ENCODE measurements at places on chromosomes 2 and 18. TPM values are rescaled to one million over a fixed set of nuclear protein-coding genes. Genes with fewer than 3 reads are reported as not detected.

The ANKRD30BL gene
- not detected for total RNA-seq

The MEP1B gene
- 32.4 TPM for total RNA-seq

The ASTL gene
- total RNA-seq: 0.95 TPM

DNA sequence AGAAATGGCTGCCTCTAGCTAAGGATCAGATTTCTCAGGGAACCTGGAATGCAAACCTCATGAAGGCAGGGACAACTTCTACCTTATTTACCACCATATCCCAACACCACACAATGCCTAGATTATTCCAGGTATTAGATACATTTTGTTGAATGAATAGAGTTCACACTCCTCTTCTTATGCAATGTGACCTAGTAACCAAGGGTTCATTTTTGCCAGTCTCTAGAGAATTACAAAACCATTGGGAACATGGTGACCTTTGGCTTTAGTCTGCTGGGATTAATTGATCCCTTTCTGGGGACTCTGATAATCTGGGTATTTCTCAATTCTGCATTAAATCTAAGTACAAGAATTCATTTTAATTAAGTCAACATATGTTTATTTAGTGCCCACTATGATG is 35.2 kb upstream of the SERTAD2 start:
- DNase-seq: no peak

DNA sequence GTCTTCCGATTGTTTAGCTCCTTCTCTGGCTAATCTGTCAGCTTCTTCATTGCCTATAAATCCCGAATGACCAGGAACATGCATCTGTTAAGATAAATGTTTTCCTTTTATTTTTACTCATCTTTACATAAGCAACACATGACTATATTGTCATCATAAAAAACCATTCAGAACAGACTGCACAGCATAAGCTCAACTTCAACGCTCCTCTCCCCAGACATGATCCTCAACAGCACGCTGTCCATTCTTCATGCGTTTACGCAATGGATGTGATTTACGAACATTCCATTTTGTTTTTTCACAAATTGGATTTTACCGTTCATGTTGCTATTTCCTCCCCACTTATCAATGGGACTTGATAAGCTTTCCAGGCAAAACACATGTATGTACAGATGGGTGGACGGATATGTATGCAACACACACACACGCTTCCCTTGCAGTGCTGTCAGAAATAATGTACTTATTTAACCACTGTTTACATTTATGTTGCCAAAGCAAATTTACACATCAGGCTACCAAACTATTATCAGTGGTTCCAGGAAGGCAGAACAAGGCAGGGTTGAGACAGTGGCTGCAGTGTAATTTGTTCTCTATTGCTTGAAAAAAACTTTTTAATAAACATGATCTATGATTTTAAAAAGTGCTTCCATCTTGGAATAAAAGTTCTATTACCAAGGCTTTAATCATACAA is 12.2 kb downstream of the RNASEH1 start:
- DNase-seq: no peak

DNA sequence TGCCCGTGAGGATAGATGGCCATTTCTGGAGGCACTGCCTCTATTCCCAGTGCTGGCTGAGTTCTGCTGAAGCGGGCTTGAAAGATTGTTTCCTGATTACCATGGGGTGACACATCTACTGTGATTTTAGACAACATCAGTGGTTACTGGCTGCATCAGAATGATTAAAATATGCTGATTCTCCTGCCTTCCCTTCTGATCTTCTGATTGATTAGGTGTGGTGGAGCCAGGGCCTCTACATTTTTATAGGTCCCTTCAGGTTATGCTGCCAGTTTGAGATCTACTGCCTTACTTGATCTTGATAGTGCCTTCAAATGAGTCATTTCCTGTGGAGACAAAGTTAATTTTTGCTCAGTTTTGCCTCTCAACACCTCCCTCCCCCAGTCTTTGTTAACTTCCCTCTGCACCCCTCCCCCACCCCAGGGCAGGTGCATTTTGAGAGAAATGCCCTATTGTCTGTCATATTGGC is 31.6 kb upstream of the SNORC start:
- peak; percentile 53 for DNase-seq

DNA sequence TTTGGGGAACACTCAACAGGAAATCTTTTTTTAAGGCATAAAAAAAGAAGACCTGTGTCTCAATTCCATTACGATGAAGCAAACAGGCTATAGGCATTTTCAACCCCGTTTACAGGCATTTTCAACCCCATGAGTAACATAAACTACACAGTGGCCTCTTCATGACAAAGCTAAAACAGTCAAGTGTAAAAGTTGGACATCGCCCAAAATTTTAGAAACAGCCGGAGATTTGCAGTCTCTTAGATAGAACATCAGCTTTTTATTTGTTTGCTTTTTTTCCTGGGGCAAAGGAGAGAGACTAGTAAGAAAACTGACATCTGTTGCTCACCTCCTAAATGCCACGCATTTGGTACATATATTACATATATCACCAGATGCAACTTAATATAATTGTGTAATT is 173.7 kb downstream of the CMPK2 start:
- no peak for DNase-seq

DNA sequence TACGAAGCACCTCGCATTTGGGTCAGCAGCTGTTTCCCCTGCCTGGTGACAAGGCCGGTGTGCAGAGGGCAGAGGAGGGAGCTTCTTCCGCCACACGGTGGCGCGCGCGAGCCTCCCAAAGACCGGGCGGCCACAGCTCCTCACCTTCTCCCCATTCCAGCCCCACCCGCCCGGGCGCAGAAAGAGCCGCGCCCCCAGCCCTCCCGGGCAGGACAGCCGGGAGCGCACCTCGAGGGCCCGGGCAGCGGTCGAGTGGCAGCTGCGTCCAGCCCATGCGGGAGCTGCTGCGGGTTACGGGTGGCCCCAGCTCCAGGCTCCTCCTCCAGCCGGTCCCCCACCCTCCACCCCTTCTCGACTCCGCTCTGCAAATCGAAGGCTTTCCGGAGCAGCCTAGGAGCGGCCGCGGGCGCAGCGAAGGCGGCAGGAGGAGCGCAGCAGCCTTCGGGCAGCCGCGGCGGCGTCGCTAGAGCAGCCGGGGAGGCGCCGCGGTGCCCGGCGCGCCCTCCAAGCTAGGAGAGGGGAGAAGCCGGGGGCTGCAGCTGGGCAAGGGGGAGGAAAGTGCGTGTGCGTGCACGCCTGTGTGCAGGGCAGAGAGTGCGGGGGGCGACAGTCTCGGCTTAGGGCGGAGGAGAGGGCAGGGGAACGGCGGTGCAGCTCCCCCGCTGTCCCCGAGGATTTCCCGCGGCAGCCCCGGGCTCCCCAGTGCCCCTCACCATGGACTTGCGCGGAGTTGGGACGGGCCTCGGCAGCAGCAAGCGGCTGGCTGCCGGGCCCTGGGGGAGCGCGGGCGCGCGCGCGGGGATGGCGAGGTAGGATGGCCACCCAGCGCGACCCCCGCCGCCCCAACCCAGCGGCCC is at the start of gene CCDC85A:
CCDC85A (plus strand) TSS at position 348 of the 857 bp plus-strand sequence. CDS start 635 bp downstream, outside the sequence.
- DNase-seq: peak; percentile 83

DNA sequence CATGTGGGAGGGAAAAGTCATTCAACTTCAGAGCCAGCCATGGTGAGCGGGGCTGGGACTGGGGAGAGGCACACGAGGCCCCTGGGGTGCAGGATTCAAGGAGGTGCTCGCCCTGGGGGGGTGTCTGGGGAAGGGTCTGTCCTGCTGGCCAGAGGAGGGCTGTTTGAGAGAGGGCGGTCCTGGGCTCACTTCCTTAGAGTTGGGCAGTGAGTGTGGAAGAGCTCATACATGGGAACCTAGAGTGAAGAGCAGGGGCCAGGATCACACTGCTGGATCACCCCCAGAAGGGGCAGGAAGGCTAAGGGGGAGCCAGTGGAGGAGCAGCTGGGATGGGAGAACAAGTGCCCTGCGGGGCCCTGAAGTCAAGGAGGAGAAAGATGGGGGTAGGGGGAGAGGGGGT is 6.5 kb downstream of the SH3BP4 start:
- DNase-seq: no peak

- DNase-seq: no peak
Observed at GRCh38 chr2:127155947-127156346, 49.0 kb upstream of the BIN1 start.

DNA sequence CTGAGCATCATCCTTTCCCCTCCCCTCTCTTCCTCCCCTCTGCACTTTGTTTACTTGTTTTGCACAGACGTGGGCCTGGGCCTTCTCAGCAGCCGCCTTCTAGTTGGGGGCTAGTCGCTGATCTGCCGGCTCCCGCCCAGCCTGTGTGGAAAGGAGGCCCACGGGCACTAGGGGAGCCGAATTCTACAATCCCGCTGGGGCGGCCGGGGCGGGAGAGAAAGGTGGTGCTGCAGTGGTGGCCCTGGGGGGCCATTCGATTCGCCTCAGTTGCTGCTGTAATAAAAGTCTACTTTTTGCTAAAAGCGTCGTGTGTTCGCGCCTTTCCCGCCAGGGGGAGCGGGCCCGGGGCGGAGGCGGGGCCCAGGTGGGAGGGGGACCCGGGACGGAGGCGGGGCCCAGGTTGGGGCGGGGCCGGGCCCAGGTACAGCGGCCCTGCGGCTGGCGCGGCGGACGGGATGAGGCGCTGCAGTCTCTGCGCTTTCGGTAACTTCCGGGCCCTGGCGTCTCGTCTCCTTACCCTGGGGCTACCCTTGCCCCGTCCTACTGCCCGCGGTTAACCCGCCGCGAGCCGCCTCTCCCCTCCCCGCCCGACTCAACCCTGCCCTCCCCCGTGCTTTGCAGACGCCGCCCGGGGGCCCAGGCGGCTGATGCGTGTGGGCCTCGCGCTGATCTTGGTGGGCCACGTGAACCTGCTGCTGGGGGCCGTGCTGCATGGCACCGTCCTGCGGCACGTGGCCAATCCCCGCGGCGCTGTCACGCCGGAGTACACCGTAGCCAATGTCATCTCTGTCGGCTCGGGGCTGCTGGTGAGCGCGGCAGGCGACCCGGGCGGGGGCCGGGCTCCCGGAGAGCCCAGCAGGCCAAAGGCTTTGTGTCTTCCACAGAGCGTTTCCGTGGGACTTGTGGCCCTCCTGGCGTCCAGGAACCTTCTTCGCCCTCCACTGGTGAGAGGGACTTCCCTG is at the start of gene KRTCAP3:
KRTCAP3 (plus strand) TSS at position 424 of the 962 bp plus-strand sequence; CDS start at position 456, 32 bp downstream.
- peak; percentile 84 for DNase-seq

DNA sequence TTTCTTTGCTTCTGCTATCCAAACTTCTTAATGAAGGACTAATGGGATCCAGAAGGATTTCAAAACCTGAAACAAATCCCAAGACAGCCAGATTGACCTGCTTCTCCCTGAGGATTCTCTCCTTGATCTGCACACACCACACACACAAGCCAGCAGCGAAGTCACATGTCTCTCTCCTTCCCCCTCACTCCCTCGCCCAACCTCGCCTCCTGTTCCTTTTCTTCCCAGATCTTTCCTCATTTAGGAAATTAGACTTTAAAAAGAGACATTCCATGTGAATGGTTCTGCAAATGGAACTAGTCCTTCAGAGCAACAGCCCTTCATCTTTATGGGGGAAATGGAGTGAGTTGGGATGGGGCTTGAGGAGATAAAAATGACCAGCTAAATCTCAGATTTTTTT is 639.1 kb upstream of the SETBP1 start:
- no peak for DNase-seq

Measured in transverse colon (tissue), 4 donors.